ENCODE measurements at places on chromosomes 2 and 18. TPM values are rescaled to one million over a fixed set of nuclear protein-coding genes. Genes with fewer than 3 reads are reported as not detected.

- DNase-seq = no peak
Measured at GRCh38 chr2:200300065-200300464, 6.4 kb upstream of the SPATS2L start.

- no peak for DNase-seq
Measured at GRCh38 chr2:30382995-30383394, 64.1 kb upstream of the LCLAT1 start.

DNA sequence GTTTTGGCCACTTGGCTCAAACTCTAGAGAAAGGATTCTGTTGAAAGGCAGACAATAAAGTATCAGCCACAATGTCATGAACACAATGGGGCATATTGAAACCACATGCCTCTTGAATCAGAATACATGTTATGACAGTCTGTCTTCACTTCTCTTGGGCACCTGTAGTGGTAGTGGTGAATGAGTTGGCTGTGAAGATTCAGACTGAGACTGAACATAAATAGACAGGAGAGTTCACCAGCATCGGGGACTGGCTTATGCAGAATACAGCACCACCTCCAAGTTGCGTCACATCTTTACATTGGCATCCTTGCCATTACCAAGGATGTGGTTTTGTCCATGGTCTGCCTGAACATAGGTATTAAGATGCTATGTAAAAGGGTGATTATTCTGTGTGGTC lies 336.8 kb downstream of the MYCN start:
- DNase-seq = no peak

The EVX2 gene
- not detected for total RNA-seq

DNA sequence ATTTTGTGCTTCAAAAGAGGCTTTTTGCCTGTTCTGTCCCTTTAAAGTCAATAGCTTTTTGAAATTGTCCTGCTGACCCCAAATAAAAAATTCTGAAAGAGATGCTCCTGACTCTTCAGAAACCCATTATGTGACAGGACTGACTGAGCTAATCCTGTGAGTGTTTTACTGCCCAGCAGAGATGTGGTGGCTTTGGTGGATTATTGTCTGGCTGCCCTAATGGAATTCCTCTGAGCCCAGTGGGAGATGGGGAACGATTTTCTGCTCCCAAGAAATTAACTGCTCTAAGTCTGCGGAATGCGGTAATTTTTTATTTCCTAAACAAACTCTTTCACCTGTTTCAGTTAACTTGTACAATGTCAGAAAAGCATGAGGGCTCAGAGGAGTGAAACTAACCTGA lies 258.2 kb downstream of the IKZF2 start:
- DNase-seq = no peak

DNA sequence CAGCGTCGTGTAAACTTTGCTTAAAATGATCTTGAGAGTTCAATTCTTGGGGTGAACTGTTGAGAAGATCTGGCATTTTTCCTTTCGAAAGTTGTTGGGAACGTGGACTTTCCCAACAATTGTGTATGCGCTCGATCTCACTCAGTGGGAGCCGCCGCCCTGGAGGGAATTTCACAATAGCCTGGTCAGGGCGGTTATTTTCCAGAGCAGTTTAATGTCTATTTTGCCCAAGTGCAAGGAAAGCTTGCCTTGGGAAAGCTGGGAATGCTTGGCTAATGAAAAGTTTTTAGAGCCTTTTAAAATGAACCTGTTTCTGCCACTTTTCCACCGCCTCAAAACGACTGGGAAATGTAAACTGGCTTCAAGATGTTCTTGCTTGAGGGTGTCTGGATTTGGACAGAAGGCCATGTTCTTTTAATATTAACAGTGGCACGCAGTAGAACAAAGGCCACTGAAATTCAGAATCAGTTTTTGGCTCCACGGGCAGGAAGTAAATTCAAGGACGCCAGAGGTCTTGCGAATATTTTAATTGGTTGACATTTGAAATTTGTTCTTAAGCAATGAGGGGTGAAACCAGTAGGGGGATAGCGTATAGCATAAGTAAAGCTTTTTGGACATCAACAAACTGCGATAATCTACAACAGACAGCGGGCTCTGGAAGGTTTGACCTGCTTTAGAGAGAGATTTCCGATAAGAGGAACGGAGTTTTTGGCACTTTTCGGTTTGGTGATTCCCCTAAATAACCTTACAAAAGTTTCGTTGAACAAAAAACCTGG lies 1.2 kb downstream of the CFLAR start:
- no peak for DNase-seq

GRCh38 chr18:2969695-2970094 lies 43.2 kb downstream of the LPIN2 start:
- DNase-seq = no peak

DNA sequence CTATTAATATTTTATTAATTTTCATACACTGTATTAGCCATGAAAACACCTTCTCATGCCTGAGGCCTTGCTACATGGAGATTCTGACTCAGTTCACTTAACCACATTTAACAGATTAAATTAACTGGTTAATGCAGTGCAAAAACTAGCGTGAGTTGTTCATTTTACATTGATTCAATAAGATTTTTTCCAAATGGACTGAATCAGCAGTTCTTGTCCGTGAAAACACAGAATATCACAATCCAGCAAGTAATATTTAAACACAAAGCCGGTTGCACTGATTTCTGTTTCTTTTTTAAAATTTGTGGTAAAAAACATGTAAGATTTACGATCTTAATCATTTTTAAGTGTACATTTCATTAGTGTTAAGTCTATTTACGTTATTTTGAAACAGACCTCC lies 118.2 kb upstream of the THUMPD2 start:
- no peak for DNase-seq

The MROH2A gene
- total RNA-seq = not detected

The NAT8 gene
- total RNA-seq = not detected

DNA sequence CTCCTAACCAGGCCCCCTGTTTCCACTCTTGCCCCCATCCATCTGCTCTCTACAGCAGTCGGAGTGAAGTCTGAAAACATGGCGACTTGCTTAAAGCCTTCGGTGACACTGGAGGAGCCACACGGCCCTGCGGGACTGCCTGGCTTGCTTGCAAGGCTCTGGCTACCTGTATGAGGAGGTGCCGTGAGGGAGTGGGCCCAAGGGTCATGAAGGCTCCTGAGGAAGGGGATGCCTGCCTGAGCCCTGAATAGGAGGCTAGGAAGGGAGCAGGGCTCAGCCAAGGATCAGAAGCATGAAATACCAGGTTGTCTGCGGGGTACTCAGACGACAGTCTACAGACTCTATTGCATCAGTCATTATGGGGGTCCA lies 75.4 kb downstream of the EMX1 start:
- DNase-seq = no peak

All from kidney epithelial cell (primary cell).